Upper lobe of right lung (tissue), 1 donor: ENCODE measurements at places on chromosomes 1 and 21.

DNA sequence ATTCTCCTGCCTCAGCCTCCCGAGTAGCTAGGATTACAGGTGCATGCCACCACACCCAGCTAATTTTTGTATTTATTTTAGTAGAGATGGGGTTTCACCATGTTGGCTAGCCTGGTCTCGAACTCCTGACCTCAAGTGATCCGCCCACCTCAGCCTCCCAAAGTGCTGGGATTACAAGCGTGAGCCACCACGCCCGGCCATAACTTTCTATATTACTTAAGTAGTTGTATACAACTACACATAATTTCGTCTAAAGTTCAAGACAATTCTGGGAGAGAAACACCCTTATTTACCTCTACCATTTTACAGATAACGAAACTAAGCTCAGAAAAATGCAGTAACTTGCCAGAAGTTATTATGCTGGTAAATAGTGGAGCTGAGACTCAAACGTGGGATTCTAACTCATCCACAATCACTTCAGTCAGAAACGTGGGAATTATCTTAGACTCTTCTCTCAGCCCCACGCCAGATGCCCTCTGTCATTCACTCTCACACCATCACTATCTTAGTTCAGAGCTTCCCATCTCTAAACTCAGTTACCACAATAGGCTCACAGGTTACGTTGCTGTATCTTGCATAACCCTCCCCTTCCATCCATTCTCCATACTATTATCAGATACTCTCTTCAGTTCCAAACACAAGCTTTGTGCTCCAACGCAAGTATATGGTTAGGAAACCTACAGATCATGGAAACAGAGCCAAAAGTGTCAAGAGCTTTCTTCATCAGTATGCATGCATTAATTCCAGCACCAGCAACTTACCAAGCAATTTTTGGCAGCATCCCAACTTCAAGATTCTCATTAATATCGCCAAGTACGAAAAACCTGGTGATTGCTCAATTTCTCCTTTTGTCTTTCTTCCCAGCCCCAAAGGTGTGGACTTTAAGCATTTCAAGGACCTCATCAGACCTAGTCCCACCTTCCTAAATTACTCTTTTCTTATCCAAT, 69.3 kb downstream of the RERE start:
- H3K27ac ChIP-seq = no peak overlapping the region
- H3K4me3 ChIP-seq = no peak overlapping the region
- no peak for DNase-seq
- H3K4me1 ChIP-seq = no peaks in the 10 kb centered on the region

DNA sequence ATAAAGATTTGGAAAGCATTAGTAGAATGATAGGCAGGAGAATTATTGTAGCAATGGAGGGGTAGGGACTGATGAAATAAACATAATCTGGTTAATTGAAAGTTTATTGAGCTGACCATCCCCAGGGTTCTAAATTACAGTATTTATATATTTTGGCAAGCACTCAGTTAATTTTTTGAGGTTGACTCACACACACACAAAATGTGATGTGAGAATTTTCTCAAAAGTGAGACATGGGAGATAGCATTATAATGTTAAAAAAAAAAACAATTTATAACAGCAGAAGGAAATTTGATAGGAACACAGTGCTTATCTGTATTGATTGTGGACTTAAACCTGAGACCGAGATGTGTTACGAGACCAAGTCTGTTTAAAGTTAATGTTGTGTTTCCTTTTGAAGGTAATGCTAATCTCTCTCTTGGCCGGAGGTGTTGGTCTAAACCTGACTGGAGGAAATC, 24.6 kb downstream of the TRIM45 start:
- H3K27me3 ChIP-seq = no peaks in the 10 kb centered on the region
- DNase-seq = no peak
- no peak overlapping the region for H3K4me3 ChIP-seq
- peaks cover 7% of the 10 kb centered on the region for H3K36me3 ChIP-seq
- no peaks in the 10 kb centered on the region for H3K4me1 ChIP-seq

- no peak overlapping the region for H3K27ac ChIP-seq
- no peak overlapping the region for H3K4me3 ChIP-seq
- H3K27me3 ChIP-seq = no peaks in the 10 kb centered on the region
- H3K4me1 ChIP-seq = peaks cover 3% of the 10 kb centered on the region
- DNase-seq = no peak
- no peaks in the 10 kb centered on the region for H3K36me3 ChIP-seq
Observed at GRCh38 chr1:193553564-193553963, 367.2 kb upstream of the B3GALT2 start.

GRCh38 chr1:202351725-202352124, 3.2 kb downstream of the PPP1R12B start:
- no peaks in the 10 kb centered on the region for H3K27me3 ChIP-seq
- no peak overlapping the region for H3K4me3 ChIP-seq
- no peaks in the 10 kb centered on the region for H3K36me3 ChIP-seq
- no peak overlapping the region for H3K27ac ChIP-seq
- peaks cover 12% of the 10 kb centered on the region for H3K4me1 ChIP-seq

DNA sequence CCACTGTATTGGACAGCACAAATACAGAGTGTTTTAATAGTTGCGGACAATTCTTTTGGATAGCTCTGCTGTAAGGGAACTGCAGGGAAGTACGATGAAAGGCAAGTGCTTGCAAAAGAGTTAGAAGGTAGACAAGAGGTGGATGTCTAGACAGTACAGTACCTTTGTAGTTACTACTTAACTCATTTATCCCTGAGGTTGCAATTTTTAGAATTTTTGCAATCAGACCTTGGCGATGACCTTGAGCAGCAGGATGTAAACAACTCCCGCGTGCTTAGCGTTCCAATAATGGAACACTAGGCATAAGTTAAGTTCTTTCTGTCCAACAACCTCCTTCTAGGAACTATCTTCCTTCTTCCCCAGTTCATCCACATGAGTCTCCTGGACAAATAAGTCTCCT, 1.9 kb upstream of the SYT14 start:
- no peak overlapping the region for H3K27ac ChIP-seq
- no peaks in the 10 kb centered on the region for H3K36me3 ChIP-seq
- no peaks in the 10 kb centered on the region for H3K4me1 ChIP-seq
- DNase-seq = no peak
- H3K27me3 ChIP-seq = peaks cover 37% of the 10 kb centered on the region

GRCh38 chr1:148362216-148362611, 120.9 kb downstream of the PPIAL4G start:
- no peak for DNase-seq
- peak overlapping the region; percentile 26 for H3K4me3 ChIP-seq
- H3K36me3 ChIP-seq = no peaks in the 10 kb centered on the region
- peaks cover 28% of the 10 kb centered on the region for H3K27me3 ChIP-seq
- H3K4me1 ChIP-seq = peaks cover 8% of the 10 kb centered on the region

- peaks cover 19% of the 10 kb centered on the region for H3K4me1 ChIP-seq
- peak overlapping the region; percentile 67 for H3K4me3 ChIP-seq
- no peaks in the 10 kb centered on the region for H3K27me3 ChIP-seq
- peak; percentile 93 for DNase-seq
- peak overlapping the region; percentile 87 for H3K27ac ChIP-seq
Observed at GRCh38 chr1:75723989-75724471, 479 bp upstream of the ACADM start.

- H3K27ac ChIP-seq = no peak overlapping the region
- H3K4me1 ChIP-seq = no peaks in the 10 kb centered on the region
- H3K27me3 ChIP-seq = no peaks in the 10 kb centered on the region
- no peaks in the 10 kb centered on the region for H3K36me3 ChIP-seq
Observed at GRCh38 chr1:215201283-215201682, 118.7 kb downstream of the KCNK2 start.

DNA sequence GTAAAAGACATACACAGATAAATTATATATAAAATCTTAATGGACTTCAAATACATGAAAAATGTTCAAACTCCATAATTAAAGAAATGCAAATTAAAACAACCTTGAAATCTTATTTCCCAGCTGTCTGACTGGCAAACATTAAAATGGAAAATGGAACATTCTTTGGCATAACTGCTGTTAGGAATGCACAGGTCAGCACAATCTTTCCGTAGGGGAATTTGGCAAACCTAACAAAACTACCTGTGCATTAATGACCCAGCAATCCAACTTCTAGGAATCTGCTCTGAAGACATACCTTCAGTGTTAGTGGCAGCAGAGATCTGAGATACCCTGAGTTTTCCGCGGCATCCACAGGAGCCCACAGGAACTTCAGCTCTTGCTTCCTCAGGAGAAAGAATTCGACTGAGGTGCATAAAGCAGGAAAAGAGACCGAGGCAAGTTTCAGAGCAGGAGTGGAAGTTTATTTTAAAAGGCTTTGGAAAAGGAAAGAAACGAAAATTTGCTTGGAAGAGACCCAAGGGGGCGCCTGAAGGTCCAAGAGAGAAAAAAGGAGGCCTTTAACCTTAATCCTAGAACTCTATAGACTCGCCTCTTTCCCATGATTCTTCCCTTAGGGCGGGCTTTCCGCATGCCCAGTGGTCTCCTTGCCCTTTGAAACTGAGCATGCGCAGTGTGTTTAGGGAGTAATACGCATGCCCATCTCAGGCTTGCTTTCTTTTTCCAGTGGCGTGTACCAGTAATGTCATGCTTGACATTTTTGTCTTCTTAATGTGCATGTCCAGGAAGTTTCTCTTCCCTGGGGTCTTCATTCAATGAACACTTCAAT, 24.8 kb downstream of the LYPD8 start:
- H3K36me3 ChIP-seq = no peaks in the 10 kb centered on the region
- H3K27me3 ChIP-seq = no peaks in the 10 kb centered on the region
- H3K27ac ChIP-seq = no peak overlapping the region
- no peaks in the 10 kb centered on the region for H3K4me1 ChIP-seq
- no peak overlapping the region for H3K4me3 ChIP-seq

- no peaks in the 10 kb centered on the region for H3K36me3 ChIP-seq
- no peak overlapping the region for H3K4me3 ChIP-seq
- no peak overlapping the region for H3K27ac ChIP-seq
- H3K27me3 ChIP-seq = no peaks in the 10 kb centered on the region
Observed at GRCh38 chr21:23698619-23699018, 1908.7 kb downstream of the MRPL39 start.

GRCh38 chr21:32403201-32403777, 9.2 kb upstream of the EVA1C start:
- H3K4me3 ChIP-seq = no peak overlapping the region
- no peaks in the 10 kb centered on the region for H3K27me3 ChIP-seq
- no peak for DNase-seq
- H3K36me3 ChIP-seq = no peaks in the 10 kb centered on the region
- no peaks in the 10 kb centered on the region for H3K4me1 ChIP-seq

- no peak overlapping the region for H3K4me3 ChIP-seq
- DNase-seq = no peak
- no peak overlapping the region for H3K27ac ChIP-seq
- peaks cover 95% of the 10 kb centered on the region for H3K36me3 ChIP-seq
- peaks cover 12% of the 10 kb centered on the region for H3K4me1 ChIP-seq
Observed at GRCh38 chr1:154595621-154596020, 12.4 kb downstream of the ADAR start.

GRCh38 chr1:158611916-158612315, 6.8 kb downstream of the OR10Z1 start:
- no peaks in the 10 kb centered on the region for H3K27me3 ChIP-seq
- no peaks in the 10 kb centered on the region for H3K4me1 ChIP-seq

GRCh38 chr1:108009603-108010195, 44.7 kb upstream of the VAV3 start:
- DNase-seq = no peak
- no peaks in the 10 kb centered on the region for H3K27me3 ChIP-seq
- H3K27ac ChIP-seq = no peak overlapping the region
- no peak overlapping the region for H3K4me3 ChIP-seq
